Activated CD4-positive, alpha-beta T cell treated with anti-CD3 and anti-CD28 coated beads, Interleukin-2, amount 10 ng/mL, durations not matched to agents 24 days and 14 days (primary cell): ENCODE measurements at places on chromosomes 7 and 10. TPM values are rescaled to one million over a fixed set of nuclear protein-coding genes. Genes with fewer than 3 reads are reported as not detected.

DNA sequence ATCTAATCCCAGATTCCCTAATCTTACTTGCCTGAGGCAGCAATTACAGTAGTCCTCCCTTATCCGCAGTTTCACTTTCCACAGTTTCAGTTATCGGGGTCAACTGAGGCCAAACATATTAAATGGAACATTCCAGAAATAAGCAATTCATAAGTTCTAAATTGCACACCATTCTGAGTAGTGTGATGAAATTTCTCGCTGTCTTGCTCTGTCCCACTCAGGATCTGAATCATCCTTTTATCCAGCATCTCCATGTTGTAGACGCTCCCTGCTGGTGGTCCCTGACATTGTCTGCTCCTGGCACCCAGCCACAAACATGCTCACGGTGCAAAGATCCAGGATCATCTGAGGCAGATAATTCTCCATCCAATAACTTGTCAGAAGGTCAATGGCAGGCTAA lies 128.7 kb upstream of the CXCL12 start:
- DNase-seq, result no peak
- no peaks in the 10 kb centered on the region for H3K27me3 ChIP-seq
- no peak overlapping the region for H3K4me3 ChIP-seq
- H3K4me1 ChIP-seq, result no peaks in the 10 kb centered on the region
- no peaks in the 10 kb centered on the region for H3K36me3 ChIP-seq
- H3K27ac ChIP-seq, result no peak overlapping the region

DNA sequence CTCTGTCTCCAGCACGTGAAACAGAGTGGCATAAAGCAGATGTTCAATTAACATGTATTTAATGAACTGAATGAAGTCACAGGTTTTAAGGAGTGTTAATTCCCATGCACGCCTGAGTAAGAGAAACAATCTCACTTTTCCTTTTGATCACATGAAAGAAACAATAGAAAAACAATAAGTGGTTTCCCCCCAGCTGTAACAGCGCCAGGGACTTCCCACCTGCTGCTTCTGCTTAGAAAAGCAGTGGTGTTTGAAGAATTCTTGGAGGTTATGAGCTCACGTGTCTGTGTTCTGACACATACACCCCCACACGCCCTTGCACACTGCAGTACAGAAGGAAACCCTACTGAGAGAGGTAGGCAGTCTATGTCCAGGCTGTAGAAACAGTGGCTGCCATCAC lies 51.3 kb upstream of the FRMD4A start:
- H3K36me3 ChIP-seq, result no peaks in the 10 kb centered on the region
- H3K27me3 ChIP-seq, result peaks cover 31% of the 10 kb centered on the region
- no peak overlapping the region for H3K27ac ChIP-seq
- H3K4me1 ChIP-seq, result peaks cover 20% of the 10 kb centered on the region

DNA sequence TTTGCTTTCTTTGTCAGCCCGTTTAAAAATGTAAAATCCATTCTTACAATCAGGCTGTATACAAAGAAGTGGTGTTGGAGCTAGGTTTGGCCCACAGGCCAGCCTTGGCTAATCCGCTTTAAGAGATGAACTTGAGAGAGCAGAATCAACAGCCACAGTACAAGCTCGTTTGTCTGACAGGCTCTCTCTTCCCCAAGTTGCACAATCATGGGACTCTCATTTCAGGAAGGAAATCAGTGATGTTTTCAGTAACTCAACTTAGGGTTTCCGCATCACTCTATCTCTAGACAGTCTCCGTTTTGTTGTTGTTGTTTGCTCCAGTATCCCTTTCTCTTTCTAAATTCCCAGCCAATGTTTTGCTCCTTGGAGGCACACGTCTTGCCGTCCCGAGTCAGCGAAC lies 582.0 kb upstream of the MKI67 start:
- no peak overlapping the region for H3K27ac ChIP-seq
- peaks cover 5% of the 10 kb centered on the region for H3K27me3 ChIP-seq
- H3K36me3 ChIP-seq, result no peaks in the 10 kb centered on the region
- no peaks in the 10 kb centered on the region for H3K4me1 ChIP-seq
- no peak for DNase-seq

DNA sequence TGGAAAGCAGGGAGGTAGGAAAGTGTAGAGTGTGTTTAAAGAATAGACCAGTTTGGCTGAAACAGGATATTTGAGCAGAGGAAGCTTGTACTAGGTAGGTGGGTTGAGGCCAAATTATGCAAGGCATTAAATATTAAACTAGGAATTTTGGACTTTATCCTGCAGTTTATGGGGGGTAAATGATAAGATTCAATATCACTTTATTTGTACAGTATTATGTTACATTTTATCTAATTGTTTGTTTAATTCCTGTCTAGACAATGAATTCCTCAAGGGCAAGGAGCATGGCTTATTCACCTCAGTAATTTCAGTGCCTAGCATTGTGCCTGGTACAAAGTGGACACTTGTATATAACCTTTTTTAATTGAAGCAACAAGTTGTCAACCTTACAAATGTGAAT lies 125.9 kb downstream of the CFTR start:
- H3K4me3 ChIP-seq, result no peak overlapping the region
- H3K36me3 ChIP-seq, result no peaks in the 10 kb centered on the region
- peaks cover 2% of the 10 kb centered on the region for H3K27me3 ChIP-seq
- DNase-seq, result no peak
- no peak overlapping the region for H3K27ac ChIP-seq

DNA sequence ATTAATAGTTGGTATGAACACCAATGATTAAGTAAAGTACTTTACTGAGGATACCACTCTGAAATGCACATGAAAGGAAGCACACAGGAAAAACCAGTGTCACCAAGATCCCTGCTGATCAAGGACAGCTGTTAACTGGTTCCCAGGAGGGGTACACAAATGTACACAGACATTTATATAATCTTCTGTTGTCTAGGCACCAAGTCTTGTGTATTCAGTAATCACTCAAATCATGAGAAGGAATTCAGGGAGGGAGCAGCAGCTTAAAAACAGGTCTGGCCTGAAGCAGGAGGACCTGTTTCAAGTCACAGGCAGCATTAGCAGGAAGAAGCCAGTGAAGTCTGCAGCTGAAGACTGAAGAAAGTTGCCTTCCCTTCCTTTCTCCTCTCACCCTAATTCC lies 18.7 kb downstream of the MPP7 start:
- H3K27me3 ChIP-seq, result no peaks in the 10 kb centered on the region
- H3K36me3 ChIP-seq, result no peaks in the 10 kb centered on the region

DNA sequence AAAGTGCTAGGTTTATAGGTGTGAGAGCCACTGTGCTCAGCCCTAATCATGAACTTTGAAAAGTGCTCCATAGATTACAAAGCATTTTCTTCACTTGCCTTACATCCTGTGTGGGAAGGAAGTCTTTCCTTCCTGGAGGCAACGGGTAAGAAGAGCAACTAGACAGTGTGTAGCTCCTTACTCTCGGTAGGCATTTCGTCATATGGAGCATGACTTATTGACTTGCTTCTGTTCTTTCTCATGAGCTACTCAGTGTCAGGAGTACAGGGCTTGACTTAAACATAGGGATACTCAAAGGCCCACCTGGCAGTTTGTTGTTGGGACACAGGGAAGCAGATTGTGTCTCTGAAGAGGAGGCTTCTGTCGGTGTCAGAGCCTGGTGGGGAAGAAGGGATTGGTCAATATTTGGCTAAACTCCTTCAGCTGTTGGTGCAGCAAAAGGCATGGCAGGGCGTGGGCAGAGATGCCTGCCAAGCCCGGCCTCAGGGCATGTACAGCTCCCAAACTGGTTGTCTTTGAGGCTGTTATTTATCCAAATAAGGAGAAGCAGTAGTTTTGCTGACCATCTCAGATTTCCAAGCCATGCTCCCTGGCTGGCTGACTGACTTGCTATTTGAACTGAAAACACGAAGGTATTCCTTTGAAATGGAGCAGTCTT lies 248.9 kb downstream of the KIAA1217 start:
- peaks cover 1% of the 10 kb centered on the region for H3K36me3 ChIP-seq
- H3K27ac ChIP-seq, result no peak overlapping the region
- H3K27me3 ChIP-seq, result peaks cover 38% of the 10 kb centered on the region
- peaks cover 10% of the 10 kb centered on the region for H3K4me1 ChIP-seq
- no peak overlapping the region for H3K4me3 ChIP-seq

GRCh38 chr7:35548291-35548690 lies 146.6 kb downstream of the HERPUD2 start:
- H3K4me3 ChIP-seq, result no peak overlapping the region
- DNase-seq, result no peak
- no peaks in the 10 kb centered on the region for H3K36me3 ChIP-seq
- H3K27me3 ChIP-seq, result peaks cover 20% of the 10 kb centered on the region
- no peak overlapping the region for H3K27ac ChIP-seq
- H3K4me1 ChIP-seq, result no peaks in the 10 kb centered on the region

- DNase-seq, result no peak
- H3K4me1 ChIP-seq, result peaks cover 18% of the 10 kb centered on the region
- H3K36me3 ChIP-seq, result peaks cover 31% of the 10 kb centered on the region
- no peak overlapping the region for H3K27ac ChIP-seq
Measured at GRCh38 chr7:43870316-43870715, 999 bp upstream of the MRPS24 start.

Gene MYL10
- total RNA-seq, result not detected in 2 replicates
